Activated T-cell treated with anti-CD3 and anti-CD28 coated beads, Interleukin-2, amount 50 U/mL, for 48 hours (primary cell): ENCODE measurements at places on chromosomes 7 and 10.

- DNase-seq, result peak; percentile 57
Observed at GRCh38 chr10:133100706-133101415, 13.1 kb downstream of the ADGRA1 start.

- no peak for DNase-seq
Observed at GRCh38 chr7:53657586-53657985, 622.2 kb downstream of the POM121L12 start.

DNA sequence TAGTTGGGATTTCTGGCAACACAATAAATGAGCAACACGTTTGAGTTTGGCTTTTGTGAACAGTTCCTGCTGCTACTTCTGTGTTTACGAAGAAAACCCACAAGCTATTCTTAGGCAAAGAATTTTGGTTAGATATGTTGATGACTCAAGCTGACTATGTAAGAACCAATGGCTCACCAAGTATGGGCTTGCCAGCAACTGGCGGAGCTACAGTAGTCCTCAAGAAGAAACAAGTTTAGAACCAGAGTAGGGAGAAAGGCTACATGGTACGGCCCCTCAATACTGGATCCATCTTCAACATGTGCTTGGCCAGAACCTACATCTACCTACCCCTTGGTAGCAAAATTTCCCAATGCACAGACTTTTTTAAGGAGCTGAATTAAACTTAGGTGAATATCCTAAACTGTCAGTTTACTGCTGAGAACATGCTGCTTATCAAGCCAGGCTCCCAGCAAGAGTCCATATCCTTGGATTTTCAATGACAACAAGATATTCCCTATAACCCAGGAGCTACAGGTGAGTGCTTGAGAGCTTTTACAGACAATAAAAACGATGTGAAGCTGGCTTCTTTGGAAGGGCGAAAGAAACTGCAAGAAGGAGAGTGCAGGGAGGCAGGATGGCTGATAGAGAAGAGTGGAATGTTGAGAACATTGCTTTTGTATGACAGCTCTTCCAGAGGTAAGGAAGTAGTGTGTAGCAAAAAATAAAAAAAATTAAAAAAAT is 74.3 kb upstream of the ASAH2 start:
- peak; percentile 26 for DNase-seq

GRCh38 chr7:24216576-24217125 is 67.3 kb upstream of the NPY start:
- no peak for DNase-seq

- DNase-seq, result peak; percentile 85
Observed at GRCh38 chr10:62817766-62818425, 1.7 kb upstream of the EGR2 start.

GRCh38 chr7:101677391-101677790 is 48.3 kb upstream of the MYL10 start:
- no peak for DNase-seq

DNA sequence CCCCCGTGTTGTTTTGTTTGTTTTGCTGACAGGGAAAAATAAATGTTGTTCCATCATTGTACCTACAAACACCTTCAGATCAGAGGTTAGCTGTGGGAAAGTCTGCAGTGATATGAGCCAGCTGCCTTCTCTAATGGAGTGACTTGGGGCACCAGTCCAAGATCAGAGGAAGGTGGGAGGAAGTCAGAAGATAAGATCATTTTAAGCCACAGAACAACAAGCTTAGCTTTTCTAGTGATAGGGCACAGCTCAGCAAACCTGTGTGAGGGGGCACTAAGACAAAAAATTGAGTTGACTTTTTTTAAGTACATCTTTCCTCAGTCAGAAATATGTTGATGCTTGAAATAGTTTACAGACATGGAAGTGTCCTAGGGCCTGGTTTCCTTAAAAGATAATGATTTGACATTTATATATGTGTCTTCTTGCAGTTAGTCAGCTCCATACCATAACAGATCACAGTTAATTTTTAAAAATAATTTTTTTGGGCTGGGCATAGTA is 240.3 kb upstream of the KAT6B start:
- peak; percentile 49 for DNase-seq

- DNase-seq, result peak; percentile 17
Observed at GRCh38 chr7:147547252-147547897, 1043.2 kb upstream of the C7orf33 start.

- DNase-seq, result no peak
Observed at GRCh38 chr10:119007211-119007574, 22.3 kb upstream of the NANOS1 start.

GRCh38 chr7:95095966-95096540 is 188.7 kb downstream of the PPP1R9A start:
- DNase-seq, result no peak

DNA sequence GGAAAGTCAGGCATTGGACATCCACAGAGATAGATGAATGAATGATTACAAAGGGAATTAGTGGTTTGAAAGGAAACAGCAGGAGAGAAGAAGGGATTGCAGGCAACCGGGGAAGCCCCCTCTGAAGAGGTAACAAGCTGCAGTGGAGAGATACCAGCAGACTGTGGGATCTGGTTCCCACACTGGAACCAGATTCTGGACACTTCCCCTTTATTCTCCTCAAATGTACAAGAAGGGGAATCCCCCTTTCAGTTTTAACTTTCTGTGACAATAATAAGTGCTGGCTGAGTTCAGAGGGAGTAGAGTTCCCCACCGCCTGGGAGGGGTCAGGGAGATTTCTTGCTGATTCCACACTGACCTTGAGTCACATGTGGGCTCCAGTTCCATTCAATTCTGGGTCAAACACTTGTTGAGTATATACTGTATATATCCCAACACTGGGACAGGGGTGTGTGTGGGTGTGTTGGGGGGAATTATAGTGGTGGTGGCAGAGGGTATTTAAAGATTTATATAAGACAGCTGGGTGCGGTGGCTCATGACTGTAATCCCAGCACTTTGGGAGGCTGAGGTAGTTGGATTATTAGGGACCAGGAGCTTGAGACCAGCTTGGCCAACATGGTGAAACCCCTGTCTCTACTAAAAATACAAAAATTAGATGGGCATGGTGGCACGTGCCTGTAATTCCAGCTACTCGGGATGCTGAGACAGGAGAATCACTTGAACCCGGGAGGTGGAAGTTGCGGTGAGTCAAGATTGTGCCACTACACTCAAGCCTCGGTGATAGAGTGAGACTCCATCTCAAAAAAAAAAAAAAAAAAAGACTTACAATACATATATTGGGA is 16.5 kb upstream of the DDIT4 start:
- no peak for DNase-seq

DNA sequence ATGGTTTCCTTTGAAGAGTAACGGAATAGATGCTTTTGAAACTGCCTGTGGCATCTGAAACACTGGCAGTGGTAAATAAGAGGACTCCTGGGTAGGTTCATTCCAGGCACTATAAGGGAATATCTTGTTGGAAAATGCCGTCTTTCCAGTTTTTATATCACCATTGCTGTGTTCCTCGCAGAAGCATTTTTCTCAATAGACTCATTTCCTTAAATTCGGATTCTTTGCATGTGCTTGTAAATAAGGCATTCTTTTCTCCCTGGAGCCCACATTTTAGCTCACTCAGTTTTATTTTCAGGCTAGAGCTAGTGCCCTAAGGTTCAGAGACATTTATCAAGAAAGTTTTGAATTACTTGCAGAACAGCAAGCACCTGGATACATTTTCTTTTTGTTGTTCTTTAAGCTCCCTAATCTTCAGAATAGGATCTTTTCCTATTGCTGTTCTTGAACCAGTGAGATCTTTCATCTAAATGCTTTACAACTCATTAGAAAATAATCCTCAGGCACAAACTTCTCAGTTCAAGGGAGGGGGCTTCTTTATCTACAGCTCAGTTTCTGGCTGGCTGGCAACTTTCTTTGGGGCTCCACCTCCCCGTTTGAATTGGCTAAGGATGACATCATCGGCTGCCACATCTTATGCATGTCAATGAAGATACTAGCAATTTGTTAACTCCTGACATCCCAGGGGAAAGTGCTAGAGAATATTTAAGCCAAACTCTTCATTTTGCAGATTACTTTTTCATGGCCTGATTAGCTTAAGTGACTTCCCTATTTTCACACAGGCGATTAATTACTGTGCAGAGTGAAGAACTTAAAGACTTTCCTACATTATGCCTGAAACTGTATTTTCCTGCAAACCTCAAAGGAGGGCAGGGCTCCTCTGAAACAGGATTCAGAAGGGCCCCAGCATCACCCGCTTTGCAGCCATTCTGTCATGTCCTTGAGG is 133.7 kb upstream of the RSU1 start:
- no peak for DNase-seq

GRCh38 chr7:13692548-13692947 is 296.9 kb downstream of the ETV1 start:
- no peak for DNase-seq

GRCh38 chr10:12481924-12482323 is 132.6 kb downstream of the CAMK1D start:
- DNase-seq, result no peak

GRCh38 chr7:116621649-116622048 is 50.3 kb upstream of the MET start:
- no peak for DNase-seq

DNA sequence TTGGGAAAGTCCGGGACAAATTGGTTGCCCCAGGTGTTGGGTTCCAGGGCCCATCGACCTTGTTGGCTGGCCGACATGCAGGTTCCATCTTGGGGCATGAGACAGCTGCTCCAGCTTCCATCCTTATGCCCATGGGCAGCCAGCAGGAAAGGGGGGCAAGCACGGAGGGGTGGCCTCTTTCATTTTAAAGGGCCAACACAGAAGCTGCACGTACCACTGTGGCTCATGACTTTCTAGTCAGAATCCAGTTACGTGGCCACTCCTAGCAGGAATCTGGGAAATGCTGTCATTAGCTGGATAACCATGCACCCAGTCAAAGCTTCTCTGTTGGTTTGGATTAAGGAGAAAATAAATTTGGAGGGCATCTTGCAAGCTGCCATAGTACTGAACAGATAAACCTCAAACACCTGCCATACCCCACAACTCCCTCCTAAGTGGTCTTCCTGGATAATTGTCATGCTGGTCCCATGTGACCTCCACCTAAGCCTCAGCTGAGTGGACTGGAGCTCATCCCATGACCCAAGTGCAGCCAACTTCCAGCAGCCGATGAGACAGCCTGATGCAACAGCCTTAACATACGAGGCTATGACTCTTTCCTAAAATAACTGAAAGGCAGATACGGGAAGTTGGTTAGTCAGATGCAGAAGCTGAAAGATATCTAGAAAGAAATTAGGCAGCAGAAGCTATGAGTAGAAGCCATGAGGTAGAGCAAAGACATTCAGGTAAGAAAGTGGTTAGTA is 21.4 kb upstream of the GSDME start:
- DNase-seq, result no peak

DNA sequence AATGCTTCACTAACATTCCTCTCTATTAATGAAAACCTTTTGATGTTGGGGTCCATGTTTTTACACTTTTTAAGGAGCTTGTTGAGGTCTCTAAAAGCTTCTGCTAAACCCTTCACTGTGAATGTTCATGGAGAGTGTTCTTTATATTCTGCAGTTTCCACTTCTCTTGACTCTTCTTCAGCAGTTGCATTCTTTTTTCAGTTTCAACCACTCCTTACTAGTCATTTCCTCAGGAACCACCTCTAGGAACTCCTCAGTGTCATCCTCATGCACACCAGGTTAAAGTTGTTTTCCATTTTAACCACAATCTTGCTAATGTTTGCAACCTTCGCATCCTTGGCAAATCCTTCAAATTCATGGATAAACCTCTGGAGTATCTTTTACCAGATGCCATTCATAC is 821.6 kb downstream of the ANKRD7 start:
- DNase-seq, result no peak

DNA sequence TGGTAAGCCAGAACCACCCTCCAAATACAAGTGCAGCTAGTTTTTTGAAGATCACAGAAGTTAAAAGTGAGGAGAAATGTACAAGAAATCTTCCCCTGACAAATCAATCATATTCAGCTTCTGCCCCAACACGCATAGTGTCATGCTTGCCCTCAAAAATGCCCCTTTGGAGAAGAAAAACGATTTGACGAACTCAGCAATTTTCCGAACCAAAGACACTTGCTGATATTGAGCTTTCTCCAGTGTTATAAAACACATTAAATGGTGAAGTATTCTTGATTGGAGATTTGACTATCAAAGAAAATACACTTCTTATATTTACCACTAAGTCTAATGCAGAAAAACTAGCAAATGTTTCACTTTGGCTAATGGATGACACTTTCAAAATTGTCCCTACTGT is 195.5 kb downstream of the ETV1 start:
- DNase-seq, result no peak

- no peak for DNase-seq
Observed at GRCh38 chr7:31741852-31742251, 54.8 kb downstream of the PPP1R17 start.

GRCh38 chr10:110803239-110803749 is 68.4 kb upstream of the PDCD4 start:
- DNase-seq, result no peak

DNA sequence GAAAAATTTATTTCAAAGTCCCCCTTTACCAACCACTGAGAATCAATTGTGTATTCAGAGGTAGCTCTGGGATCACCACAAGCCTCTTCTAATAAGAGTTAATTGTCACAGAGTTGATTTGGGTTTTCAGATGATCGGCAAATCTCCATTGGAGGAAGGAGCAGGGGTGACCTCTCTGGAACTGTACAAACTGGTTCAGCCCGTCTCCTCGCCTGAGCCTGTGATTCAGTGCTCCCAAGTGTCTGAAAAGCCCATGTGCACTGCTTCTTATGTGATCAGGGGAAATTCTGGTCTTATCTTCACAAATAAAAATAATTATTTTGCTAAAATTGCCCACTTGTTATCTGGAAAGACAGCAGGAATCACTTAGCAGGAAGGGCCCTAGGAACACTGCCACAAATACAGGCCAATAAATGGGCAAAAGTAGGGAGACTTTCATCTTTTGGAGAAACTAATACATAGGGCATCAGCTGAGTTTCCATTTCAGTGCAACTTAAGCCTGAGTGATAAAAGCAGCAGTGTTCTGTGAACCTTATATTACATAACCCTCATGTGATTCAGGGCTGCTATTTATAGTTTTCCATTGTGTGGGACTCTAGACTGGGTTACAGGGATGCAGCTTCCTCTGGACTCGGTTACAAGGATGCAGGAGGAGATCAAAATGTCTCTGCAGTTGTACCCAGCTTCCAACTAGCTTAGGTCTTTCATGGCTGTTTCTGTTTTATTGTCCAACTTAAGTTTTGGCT is 32.3 kb downstream of the CDK1 start:
- no peak for DNase-seq

DNA sequence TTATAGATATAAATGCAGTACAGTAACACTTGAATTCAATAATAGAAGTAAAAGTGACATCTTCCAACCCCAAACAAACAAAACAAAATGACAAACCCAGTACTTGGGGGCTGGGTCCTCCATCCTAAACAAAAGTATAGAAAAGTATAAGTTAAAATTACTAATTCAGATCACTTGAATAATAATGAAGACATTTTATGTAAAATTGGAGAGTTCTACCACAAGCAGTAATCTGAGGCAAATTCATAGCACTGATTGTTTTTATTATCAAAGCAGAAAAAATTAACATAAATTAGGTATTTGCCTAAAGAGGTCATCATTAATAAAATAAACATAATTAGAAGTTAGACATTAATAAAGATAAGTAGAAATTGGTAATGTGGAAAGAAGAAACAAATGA is 81.5 kb downstream of the ITPRID1 start:
- no peak for DNase-seq

GRCh38 chr10:98422182-98422581 is 7.2 kb upstream of the PYROXD2 start:
- DNase-seq, result no peak

- no peak for DNase-seq
Observed at GRCh38 chr10:63206576-63206975, 73.4 kb downstream of the NRBF2 start.

GRCh38 chr7:140334341-140335057 is 63.8 kb downstream of the SLC37A3 start:
- DNase-seq, result no peak

- DNase-seq, result no peak
Observed at GRCh38 chr10:71136036-71136721, 76.2 kb upstream of the UNC5B start.

- peak; percentile 86 for DNase-seq
Observed at GRCh38 chr10:43322769-43323168, 48.7 kb upstream of the FXYD4 start.
